ENCODE measurements at places on chromosomes 6 and 20.

GRCh38 chr20:18904624-18905023 lies 91.0 kb downstream of the SCP2D1 start:
- no peak for DNase-seq

GRCh38 chr6:14817074-14817473 lies 428.8 kb upstream of the JARID2 start:
- DNase-seq, result no peak

DNA sequence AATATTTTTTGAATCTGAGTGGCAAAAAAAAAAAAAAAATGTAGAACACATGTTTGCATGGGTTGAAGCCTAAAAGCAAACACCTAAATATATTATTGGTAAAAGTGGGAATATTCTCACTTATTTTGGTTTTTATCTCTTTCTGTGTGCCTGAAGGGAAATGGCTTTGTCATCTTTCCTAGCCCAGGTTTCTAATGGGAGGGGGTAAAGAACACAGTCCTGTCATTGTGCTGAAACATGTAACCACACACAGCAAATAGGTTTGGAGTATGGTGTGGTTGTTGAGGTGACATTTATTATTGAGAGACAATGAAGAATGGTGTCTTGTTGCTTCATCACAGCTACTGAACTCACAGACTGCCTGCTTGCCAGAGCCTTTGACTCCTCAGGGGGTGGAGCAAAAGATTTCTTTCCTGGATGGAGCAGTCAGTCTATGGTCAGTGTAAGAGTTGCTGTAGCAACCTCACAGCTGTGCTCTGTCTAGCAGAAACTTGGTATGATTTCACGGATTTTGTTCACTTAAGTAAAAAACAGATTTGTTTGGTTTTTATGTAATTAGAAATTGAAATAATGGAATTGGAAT lies 70.2 kb downstream of the CEP57L1 start:
- no peak for DNase-seq

DNA sequence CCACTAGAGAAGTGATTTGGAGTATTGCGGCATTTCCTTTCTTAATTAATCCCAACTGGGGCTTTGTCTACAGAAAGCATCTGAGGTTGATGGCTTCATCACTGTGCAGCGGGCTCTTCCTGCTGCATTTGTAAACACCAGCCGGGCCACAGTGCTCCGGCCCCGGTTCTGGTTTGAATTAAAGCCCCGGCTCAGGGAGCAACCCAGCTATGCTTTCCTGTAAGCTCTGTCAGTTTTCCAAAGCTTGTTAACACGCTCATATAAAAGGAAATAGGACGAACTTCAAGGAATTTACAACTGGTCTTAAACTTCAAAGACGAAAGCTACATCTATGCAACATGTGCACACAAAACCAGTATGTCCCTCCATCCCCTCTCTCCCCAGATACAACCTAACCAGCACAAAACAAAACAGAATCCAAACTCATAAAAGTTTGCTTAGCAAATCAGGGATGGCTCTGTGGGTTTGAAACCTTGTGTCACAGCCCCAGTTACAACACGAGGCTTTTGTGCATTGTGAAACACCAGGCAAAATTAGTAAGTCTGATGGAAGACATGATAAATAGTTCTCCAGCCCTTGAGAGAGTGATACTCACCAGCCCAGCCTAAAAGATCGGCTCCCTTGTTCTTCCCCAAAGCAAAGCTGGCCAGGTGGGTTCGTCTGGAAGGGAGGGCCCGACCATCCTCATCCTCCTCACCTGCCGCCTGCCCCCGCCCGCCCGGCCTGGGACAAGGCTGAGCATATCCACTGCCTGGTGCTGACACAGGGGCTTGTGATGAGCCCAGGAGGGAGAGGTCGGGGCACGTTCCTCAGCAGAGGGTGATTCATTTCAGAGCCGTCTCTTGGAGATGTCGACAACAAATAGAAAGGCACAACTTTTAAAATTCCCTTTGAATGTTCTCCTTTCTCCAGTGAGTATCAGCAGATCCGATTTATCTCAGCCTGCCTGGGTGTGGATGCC lies 197.9 kb downstream of the TFAP2C start:
- DNase-seq, result no peak

GRCh38 chr20:10492844-10493243 lies 57.7 kb downstream of the SLX4IP start:
- DNase-seq, result no peak

DNA sequence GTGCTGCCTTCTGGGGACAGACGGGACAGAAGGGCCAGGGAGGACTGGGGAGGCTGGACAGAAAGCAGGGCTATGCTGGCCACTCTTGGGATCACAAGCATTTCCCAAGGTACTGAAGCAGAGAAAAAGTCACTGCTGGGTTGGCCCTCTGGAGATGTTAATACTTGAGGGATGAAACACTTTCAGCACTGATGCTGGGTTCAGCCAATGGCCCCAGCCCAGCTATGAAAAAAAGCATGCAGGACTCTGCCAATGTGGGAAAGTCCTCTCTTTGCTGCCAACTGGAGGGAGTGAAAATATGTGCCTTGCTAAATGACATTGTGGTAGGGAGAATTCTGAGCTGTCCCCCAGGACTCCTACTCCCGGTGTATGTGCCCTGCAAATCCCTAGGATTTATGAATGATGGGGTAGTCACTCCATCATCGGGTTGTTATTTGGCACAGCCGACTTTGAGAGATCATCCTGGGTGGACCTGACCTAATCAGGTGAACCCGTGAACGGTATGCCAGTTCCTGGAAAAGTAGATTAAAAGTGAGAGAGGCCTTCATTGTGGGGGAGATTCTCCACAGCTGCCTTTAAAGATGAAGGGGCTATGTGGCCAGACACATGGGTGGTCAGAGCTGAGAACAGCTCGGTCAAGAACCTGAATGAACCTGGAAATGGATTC lies 119.9 kb upstream of the TRAF3IP2 start:
- no peak for DNase-seq

DNA sequence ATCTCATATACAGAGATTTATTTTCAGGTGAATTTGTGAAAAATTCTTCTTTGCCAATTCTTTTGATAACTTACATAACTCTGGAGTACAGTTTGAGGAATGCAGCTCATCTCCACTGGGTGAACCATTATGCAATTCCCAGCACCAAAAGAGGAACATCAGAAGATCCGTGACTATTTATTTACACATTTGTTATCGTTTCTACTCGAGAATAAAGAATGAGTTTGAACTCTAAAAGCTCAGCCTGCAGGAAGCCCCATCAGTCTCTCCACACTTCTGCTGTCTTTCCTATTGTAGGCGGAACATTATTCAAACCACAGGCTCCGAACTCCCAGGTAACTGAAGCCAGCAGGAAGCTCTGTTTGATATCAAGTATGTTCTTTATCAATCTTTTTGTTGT lies 95.9 kb upstream of the IFNGR1 start:
- DNase-seq, result no peak

DNA sequence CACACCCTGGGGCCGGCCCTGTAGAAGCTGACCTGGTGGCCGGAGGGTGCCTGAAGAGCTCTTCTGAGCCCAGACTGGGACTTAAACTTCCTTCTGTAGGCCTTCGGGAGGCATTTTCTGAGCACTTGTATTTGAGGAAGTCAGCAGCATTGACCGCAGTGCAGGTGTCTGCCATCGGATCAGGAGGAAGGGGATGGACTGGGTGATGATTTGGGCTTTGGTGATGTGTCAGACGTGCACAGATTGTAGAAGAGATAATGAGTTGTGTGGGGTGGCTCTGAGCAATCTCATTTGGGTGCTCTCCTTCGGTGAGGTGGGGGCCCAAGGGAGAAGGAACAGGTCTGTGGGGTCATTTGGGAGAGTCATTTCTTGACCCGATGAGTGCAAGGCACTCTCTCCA lies 150.9 kb downstream of the ARID1B start:
- no peak for DNase-seq

DNA sequence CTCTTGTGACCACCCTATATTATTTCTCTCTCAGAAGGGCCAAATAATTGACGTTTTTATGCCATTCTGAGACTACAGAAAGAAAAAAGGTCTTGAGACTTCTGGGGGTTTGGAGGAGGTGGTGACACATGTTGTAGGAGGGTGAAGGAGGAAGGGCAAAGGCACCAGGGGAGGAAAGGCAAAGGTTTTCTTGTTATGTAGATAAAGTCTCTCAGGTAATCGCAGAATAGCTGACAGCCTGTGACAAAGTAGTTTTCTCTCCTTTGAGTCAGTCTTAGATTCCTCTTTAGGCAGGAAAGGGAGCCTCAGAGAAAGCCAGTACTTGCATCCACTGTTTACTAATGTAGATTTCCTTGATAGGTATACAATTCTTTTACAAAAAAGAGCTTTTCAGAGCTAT lies 23.6 kb downstream of the OR2B2 start:
- DNase-seq, result no peak

DNA sequence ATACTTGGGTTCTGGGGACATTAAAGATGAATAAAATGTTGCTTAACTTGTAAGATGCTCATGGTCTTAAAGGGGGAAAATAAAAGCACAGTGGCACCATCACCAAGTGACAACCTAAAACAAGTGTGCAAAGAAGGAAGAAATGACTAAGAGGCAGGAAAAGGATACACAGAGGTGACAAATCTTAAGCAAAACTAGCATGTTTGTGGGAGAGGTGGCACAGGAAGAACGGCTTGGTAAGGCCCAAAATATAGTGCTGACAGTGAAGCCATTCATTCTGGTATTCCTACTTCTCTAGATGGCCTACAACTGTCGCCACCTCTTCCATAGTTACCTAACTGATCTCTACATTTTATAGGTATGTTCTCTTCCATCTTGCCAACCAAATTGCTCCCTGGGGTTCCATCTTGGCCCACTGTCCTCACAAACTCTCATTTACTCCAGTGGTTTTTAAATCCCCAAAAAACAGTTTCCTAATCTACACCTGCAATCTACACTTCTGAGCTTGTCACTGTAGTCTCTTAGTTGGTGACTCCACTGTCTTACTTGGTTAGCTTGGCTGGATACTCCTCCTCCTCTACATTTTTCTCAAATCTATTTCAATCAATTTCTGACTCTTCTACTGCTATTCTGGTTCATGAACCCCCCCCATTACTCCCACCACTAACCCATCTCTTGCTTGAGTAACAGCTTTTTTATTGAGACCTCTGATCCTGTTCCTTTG lies 33.5 kb downstream of the FAM8A1 start:
- no peak for DNase-seq

Data from stimulated activated CD4-positive, alpha-beta T cell treated with anti-CD3 and anti-CD28 coated beads, Interleukin-15, amount 100 ng/mL, for 48 hours (primary cell).